Heart left ventricle (tissue), 16 donors: ENCODE measurements at places on chromosomes 2 and 18. TPM values are rescaled to one million over a fixed set of nuclear protein-coding genes. Genes with fewer than 3 reads are reported as not detected.

DNA sequence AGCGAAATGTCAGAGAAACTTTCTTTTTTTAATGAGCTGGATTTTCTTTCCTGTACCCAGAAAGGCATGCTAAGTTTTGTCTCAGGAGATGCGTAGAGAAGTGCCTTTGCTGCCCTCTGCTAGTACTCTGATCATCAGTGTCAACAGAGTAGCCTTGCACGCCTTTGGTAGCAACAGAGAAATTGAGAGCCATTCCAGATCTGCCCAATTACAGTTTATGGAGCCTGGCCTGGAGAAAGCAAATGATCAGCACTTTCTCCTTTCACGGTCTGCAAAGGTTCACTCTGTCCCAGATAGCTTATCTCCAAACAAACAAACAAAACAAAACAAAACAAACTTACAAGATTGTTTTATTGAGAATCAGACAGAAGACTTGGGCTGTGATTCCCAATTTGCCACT lies 792.8 kb upstream of the PIK3C3 start:
- DNase-seq: no peak

GRCh38 chr2:26243470-26244308 lies 743 bp downstream of the HADHA start:
- DNase-seq: no peak

DNA sequence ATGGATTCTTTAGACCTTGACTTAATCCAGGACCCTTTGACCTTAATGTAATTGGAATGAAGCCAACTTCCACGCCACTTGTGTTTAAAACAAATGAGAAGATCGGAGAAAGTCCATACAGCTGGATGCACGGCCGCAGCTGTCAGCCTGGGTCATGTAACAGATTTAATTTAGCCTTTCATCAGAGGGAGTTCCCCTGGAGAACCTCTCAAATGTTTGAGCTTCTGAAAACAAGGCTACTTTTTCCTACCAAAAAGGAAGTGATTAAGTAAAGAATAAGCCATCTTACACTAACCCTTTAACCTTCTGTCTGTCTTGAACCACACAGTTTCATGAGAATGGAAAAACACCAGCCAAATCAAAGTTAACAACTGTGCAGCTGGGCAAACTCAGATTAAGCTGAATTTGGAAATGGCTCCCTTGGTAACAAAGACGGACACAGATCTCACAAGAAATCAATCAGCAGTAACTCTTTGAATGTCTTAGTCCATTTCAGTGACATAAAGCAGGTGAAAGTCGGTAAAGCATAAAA lies 103.6 kb downstream of the DOCK10 start:
- DNase-seq: no peak

GRCh38 chr2:53886406-53887280 lies 26.9 kb upstream of the GPR75 start:
- DNase-seq: no peak

DNA sequence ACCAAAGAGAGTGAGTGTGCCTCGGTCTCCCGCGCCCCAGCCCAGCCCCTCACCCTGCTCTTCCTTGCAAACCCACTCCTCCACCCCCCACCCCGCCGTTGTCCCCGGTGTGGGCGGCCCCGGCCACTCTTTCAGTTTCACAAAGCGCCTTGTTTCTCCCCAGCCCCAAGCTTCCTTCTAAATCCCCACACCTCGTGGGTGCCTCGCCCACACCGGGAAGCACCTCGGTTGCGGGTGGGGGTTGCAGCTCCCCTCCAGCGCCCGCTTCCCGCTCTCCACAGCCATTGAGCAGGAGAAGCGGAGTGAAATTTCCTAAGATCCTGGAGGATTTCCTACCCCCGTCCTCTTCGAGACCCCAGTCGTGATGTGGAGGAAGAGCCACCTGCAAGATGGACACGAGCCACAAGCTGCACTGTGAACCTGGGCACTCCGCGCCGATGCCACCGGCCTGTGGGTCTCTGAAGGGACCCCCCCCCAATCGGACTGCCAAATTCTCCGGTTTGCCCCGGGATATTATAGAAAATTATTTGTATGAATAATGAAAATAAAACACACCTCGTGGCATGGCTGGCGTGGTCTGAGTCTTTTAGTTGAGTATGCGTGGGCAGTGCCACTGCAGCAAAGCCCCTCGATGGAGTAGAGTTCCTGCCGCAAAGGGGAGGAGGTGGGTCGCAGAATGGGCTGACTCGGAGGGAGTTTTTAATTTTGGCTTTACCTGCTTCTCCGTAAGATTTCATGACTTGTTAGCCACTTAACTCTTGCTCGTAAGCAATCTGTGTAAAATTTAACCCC lies 848 bp downstream of the TMSB10 start:
- peak; percentile 54 for DNase-seq

- no peak for DNase-seq
Measured at GRCh38 chr18:13481820-13482617, 244.3 kb downstream of the FAM210A start.

GRCh38 chr2:55459714-55460274 lies 40.1 kb upstream of the CCDC88A start:
- DNase-seq: no peak

STEAP3 gene
- total RNA-seq: 11.1 TPM

- no peak for DNase-seq
Measured at GRCh38 chr2:62568074-62568473, 62.1 kb upstream of the TMEM17 start.

- DNase-seq: no peak
Measured at GRCh38 chr18:70338890-70339289, 50.0 kb downstream of the SOCS6 start.

DNA sequence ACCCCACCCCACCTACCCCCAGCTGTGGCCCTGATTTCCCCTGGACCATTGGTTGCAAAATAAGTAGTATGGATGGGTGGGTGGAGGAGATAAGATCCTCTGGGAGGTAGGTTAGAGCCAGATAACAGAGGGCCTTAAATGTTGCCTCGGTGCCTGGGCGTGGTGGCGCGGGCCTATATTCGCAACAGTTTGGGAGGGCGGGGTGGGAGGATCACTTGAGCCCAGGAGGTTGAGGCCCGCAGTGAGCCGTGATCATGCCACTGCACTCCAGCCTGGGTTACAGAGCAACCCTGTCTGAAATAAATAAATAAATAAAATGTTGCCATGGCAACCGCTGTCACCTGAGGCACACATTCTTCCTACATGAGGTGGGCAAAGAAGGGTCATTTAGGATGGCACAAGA lies 103.3 kb upstream of the GATA6 start:
- no peak for DNase-seq
